NCI-H1436 (cell line): ENCODE measurements at places on chromosomes 1 and 21.

GRCh38 chr1:172700556-172700955, 41.7 kb downstream of the FASLG start:
- no peak for DNase-seq

DNA sequence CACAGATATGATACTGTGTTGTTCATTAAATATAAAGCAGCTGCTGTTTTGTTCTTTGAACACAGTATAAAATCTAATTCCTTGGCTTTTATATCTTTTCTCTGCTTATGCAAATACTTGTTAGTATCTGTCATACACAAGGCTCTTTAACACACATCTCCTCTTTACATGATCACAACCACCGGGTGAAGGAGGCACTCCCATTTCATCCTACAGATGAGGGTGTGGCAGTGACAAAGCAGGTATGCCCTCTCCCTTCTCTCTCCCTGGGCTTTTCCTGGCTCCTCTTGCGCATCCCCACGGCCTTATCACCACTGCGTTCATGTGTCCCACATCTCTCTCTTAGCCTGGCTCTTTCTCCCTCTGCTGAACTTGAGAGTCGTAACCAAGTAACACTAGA, 38.2 kb downstream of the JUN start:
- no peak for DNase-seq

DNA sequence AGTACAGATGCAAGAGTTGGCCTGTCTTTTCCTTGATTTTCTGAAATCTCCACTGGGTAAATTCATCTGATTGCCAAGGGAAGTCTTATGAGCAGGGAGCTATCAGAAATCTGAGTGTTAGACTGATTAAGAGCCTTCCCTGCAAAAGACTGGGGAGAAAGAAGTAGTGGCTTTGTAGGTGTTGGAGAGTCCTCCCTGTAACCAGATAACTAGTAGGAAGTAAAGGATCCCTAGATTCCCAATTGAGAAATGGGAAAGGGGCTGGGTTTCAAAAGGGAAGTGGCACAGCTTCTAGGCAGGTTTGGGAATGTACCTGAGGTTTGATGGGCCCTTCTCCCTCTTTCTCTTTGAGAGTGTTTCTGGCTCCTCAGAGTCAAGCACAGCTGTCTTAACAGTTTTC, 2.1 kb downstream of the TLCD4 start:
- no peak for DNase-seq

DNA sequence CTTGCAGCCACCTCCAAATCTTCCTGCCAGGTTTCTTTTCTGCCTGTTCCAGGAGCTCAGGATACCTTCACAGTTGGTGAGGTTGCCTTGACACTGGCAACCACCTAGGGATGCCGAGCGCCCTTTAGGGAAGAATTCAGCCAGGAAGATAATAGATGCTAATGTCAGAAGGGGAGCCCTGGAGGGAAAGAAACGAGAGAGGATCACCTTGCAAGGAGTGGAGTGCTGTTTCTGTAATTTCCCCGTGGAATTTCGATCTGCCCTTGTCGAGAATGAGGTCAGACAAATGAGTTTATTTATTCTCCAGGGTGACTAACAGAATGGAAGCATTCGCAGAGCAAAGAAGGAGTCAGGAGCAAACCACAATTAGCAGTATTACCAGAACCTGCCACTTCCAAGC, 315.8 kb upstream of the KAZN start:
- DNase-seq, result no peak

DNA sequence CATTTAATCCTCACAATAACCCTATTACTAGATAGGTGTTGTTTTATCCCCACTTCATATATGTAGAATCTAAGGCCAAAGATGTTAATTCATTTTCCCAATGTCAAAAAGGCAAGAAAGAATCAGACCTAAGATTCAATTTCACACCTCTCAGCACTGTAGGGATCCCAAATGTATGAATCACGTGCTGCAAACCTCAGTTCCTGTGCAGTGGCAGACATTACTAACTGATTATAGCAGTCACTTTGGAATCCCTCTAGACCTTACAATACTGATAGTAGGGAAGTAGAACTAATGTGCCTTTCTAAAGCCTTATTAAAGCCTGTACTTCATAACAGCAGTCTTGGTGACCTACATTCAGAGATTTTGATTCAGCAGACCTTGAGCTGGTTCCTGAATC, 2.3 kb downstream of the C1orf87 start:
- DNase-seq, result no peak

- DNase-seq, result no peak
These were observed 9.0 kb upstream of the RGS5 start for GRCh38 chr1:163211667-163212066.

GRCh38 chr21:36100971-36101641, 31.3 kb downstream of the CBR1 start:
- DNase-seq, result no peak

- no peak for DNase-seq
These were observed 423.3 kb upstream of the OLFM3 start for GRCh38 chr1:102420034-102420433.

- no peak for DNase-seq
These were observed 31.9 kb downstream of the CAPN9 start for GRCh38 chr1:230778916-230779590.

- DNase-seq, result no peak
These were observed 503.9 kb upstream of the USP24 start for GRCh38 chr1:55718758-55719671.

- no peak for DNase-seq
These were observed 82.6 kb upstream of the MAP10 start for GRCh38 chr1:232722626-232723025.

DNA sequence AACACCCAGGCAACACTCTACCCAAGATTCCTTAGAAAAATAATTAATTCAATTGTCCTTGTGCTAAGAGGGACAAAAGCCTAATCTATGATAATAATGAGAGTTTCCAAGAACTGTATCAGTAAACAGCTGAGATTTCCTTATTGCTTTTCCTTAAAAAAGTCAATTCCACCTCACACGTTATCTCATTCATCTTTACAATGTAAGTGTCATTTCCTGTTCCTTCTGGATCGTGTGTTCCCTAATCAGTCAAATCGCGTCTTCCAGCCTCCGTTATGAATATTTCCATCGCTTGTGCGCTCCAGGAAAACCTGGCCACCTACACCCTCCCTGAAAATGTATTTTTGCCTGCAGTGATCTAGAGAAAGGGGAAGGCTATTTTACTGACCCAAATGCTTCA, 23.9 kb upstream of the CLDN17 start:
- no peak for DNase-seq

- no peak for DNase-seq
These were observed 29.0 kb downstream of the POU2F1 start for GRCh38 chr1:167249702-167250101.

DNA sequence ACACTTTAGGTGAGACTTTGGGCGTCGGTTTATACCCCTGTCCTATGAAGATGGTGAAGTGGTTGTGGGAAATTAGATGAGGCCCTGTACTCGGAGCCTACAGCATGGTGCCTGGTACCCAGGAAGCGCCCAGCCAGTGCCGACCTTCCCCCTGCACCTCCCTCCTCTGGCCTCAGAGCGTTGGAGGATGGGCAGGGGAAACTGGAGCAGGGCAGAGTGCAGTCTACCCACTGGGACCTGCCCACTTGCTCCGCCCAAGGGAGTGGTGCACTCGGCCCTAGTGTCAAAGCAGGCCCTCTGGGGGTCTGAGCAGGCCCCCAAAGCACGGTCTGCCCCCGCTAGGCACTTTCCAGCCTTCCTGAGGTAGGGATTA, 13.0 kb upstream of the TTC22 start:
- no peak for DNase-seq

- peak; percentile 20 for DNase-seq
These were observed 18.2 kb upstream of the FCGR2A start for GRCh38 chr1:161486806-161487741.

- no peak for DNase-seq
These were observed 32.3 kb upstream of the GFI1 start for GRCh38 chr1:92519043-92519442.

GRCh38 chr1:3350506-3351261, 103.8 kb upstream of the ARHGEF16 start:
- no peak for DNase-seq

DNA sequence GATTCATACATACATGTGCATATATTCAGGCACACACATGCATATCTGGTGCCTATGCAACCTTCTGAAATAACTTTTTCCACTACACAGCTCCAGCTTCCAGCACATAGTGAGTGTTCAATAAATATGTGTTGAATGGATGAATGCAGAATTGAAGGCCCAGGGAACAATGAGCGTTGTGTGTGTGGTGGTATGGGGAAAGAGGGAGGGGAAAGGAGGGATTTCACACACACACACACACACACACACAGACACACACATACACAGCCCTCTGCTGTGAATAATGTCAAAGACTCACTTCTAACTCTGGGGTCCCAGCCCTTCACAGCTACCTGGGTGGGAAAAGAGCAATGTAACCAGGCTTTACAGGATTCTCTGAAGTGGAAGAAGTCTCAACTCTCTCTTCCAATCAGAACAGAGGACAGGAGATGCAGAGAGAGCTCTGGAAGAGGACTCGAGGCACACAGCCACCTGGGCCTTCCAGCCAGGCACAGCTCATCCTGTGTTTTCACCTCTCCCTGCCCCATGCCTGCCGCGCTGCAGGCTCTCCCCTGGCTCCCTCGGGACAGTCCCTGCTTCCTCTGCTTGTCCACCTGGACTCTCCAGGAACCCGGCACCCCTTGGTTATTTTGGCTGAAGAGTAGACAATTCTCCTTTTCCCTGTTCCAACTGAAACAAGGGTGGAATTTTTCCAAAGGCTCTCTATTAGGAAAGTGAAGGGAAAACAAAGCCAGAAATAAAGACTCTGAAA, 5.4 kb upstream of the IGSF8 start:
- DNase-seq, result no peak
